ENCODE measurements at places on chromosomes 3 and 15. TPM values are rescaled to one million over a fixed set of nuclear protein-coding genes. Genes with fewer than 3 reads are reported as not detected.

The VEPH1 gene
- total RNA-seq, result 8.9 TPM

The SEMA5B gene
- not detected for total RNA-seq

The TUBGCP4 gene
- 19.0 TPM for total RNA-seq

The SH3GL3 gene
- 2.0 TPM for total RNA-seq

The NXPE3 gene
- 14.9 TPM for total RNA-seq

The SPINT1 gene
- not detected for total RNA-seq

The TF gene
- total RNA-seq, result not detected

The MEF2A gene
- 16.7 TPM for total RNA-seq

The IL20RB gene
- total RNA-seq, result 61.5 TPM

The CCR4 gene
- total RNA-seq, result not detected

The DET1 gene
- 6.3 TPM for total RNA-seq

DNA sequence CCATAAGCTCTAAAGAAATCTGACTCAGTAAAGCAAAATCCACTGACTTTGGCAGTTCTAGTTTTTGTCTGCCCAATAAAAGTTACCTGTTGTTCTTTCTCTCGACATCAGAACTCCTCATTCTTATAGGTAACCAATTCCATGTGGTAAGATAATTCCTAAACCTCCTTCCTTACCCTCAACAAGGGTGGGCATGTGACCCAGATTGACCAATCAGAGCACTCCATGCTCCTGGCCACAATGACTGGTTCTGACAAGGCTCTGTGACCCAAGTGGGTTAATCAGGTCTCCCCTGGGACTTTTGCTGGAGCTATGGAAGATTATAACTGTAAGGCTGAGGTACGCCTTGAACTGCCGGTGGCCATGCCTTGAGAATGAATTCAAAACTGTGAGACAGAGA is 31.7 kb downstream of the LINS1 start:
- no peak for DNase-seq

- no peak for DNase-seq
These were observed 52.7 kb downstream of the MB21D2 start for GRCh38 chr3:192864941-192865340.

DNA sequence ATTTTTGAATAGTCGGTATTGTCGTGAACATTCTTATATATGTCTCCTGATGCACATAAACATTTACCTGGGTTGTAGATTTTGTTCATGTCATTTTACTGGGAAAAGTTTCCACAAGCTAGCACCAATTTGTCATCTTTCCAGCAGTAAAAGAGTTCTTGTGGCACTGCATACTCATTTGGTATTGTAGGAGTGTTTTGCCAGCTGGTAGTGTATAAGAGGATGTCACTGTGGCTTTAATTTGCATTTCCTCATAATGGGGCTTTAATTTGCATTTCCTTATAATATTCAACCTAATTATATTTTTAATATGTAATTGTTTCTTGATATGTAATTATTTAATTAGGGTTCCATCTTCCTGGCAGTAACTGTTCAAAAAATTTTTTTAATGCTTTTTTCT is 21.2 kb upstream of the TNFSF10 start:
- DNase-seq, result no peak

DNA sequence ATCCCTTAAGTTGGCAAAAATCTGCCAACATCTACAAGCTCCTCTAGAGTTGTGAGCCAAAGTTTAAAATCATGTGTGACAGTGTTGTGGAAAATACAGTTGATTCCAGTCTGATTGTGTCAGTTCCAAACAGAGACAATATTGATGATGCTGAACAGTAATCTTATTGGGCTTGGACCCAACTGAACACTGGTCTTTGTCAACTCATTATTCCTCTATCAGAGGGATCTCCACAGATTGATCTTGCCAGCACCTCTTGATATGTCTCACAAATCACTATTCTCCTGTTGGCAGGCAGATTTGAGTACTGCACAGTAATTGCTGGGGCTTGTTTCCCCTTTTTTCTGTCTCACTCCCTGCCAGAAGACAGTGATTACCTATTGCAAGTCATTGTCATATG is 326.6 kb upstream of the DPH6 start:
- DNase-seq, result no peak

GRCh38 chr3:189490337-189490736 is 140.9 kb upstream of the TP63 start:
- DNase-seq, result no peak

DNA sequence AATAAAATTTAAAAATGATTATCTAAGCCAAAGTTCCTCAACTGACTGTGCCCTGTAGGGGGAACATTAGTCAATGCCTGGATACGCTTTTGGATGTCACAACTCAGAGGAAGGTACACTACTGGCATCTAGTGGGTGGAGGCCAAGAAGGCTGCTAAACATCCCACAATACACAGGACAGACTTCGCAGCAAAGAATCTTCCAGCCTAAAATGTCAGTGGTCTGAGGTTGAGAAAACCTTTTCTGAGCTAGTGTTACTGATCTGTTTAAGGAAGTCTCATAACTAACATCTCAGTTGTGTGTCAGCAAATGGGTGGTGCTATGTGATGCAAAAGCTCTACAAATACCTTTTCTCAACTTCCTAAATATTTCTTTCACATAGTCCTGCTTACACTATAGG is 20.9 kb upstream of the LDHAL6B start:
- no peak for DNase-seq

- no peak for DNase-seq
These were observed 79.5 kb downstream of the SEMA6D start for GRCh38 chr15:47796830-47797229.

DNA sequence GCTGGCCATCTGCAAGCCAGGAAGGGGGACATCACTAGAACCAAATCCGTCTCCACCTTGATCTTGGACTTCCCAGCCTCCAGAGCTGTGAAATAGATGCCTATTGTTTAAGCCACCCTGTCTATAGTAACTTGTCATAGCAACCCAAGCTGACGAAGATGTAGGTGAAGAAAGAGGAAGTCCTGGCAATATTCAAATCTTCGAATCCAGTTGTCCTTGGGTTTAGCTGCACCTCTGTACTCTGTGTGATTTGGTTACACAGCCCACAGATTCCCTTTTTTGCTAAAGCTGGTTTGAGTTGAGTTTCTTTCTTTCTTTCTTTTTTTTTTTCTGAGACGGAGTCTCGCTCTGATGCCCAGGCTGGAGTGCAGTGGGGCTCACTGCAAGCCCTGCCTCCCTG is 68.0 kb upstream of the XCR1 start:
- no peak for DNase-seq

DNA sequence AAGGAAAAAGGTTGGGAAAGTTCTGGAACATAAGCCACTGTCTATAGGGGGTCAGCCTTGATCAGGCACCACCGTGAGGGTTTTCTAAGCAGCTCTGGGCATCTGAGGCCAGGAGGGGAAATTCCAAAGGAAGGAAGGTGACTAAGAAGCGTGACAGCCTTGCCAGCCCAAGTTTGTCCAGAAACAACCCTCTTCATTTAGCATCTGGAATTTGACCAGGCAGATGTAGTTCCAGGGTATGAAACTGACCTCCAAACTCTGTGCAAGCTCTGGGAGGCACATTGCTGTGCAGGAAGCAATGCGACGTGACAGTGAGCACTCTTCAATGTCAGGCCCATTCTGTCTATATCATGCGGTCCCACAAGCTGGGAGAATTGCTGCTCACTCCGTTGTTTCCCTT is 85.4 kb upstream of the TPM1 start:
- DNase-seq, result no peak

- DNase-seq, result no peak
These were observed 274.2 kb downstream of the FOXP1 start for GRCh38 chr3:71309342-71309741.

GRCh38 chr15:58109419-58109818 is 28.8 kb upstream of the AQP9 start:
- DNase-seq, result no peak

DNA sequence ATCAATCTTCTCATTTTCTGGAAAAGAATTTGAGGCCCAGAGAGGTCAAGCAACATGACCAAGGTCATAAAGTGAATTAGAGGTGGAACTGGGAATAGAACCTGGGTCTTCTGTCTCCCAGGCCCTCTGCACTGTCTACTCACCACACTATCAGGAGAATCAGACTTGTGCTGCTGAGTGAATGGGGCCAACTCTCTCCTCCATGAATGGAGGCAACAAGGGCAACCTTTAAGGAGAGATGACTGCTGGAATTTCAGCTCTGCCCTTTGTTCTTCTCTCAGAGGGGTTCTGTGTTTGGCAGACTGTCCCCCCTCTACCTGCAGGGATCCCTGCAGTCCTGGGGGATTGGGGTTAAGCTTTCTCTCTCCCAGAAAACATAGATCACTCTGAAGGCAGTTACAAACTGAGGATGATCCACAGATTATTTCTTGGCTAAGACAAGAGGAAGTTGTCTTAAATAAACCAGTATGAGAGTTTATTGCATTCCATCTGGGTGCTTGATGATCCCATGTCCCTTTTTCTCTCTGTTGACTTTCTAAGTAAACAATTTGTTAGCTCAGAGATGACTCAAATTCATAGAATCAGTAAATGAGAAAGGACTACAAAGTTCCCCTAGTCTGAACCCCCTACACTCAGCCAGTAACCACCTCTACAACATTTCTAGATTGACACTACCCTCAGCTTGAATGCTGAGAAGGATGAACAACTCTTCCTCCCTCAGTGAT is 99.0 kb upstream of the LIPC start:
- peak; percentile 44 for DNase-seq

DNA sequence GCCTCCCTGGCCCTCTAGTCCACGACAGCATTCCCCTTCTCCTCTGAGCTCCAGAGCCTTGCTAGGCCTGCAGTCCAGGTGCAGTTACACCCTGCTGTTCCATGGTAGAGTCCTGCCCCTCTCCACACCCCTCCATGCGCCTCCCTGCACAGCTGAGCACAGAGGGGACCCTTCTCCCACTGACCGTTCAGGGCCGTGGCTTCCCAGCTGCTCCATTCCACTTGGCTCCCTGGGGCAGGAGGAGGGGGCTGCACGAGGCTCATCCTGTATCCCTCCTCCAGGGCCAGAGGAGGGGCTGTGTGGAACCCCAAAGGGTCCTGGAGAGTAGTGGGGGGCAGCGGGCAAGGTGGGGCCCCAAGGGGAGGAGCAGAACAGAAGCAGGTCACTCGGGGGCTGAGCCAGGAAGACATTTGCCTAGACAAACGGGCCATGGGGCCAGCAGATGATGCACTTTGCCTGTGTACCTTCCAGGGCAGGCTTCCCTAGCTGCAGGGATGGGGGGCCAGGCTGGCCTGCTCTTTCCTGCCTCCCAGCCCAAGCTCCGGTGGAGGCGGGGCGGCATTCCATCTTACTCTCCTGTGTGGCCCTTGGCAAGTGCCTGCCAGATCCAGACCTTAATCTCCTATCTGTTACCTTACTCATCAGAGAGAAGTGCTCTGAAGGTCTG is 20.7 kb upstream of the GOLGA6C start:
- no peak for DNase-seq

GRCh38 chr3:188899881-188900280 is 271.9 kb upstream of the TPRG1 start:
- no peak for DNase-seq

GRCh38 chr3:69762768-69763229 is 23.5 kb downstream of the MITF start:
- no peak for DNase-seq

GRCh38 chr3:197372047-197372661 is 73.7 kb upstream of the DLG1 start:
- DNase-seq, result peak; percentile 85

- DNase-seq, result peak; percentile 72
These were observed 27.3 kb upstream of the NMB start for GRCh38 chr15:84685304-84685703.

GRCh38 chr3:170809975-170810357 is 60.0 kb downstream of the RPL22L1 start:
- peak; percentile 37 for DNase-seq

GRCh38 chr15:60083318-60083717 is 79.2 kb downstream of the FOXB1 start:
- no peak for DNase-seq

GRCh38 chr3:171797265-171797679 is 13.0 kb downstream of the PLD1 start:
- DNase-seq, result no peak

DNA sequence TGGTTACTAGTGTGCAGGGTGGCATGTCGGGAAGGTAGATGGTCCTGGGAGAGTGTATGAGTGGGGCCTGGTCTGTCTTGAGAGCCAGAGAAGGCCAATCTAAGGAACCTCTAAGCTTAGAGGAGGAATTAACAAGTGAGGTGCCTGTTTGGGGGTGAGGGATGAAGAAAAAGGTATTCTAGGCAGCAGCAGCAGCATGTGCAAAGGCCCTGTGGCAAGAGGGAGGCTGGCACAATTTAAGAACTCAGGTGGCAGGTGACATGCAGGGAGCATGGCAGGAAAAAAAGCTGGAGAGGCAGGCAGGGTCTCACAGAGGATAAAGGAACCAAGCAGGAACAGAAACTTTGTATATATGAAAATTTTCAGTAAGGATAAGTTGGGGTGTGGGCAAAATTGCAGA is 51.2 kb downstream of the SPSB4 start:
- no peak for DNase-seq

DNA sequence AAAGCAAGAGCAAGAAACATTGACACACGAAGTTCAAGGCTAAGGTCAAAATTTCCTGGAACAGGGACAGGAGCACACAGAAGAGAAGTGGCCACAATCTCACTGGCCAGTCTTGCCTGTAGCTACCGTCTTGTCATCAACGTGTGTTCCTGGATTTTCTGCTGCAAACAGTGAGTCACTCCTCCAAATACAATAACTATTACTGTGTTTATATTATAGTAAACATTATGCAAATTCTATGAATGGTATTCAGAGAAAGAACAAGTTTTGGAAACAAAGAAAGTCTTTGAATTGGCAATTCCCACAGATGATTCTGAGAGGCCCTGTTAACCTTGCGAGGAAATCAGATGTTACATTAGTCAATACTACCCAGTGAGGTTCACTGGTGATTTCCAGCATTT is 220.5 kb downstream of the FAM43A start:
- peak; percentile 64 for DNase-seq

DNA sequence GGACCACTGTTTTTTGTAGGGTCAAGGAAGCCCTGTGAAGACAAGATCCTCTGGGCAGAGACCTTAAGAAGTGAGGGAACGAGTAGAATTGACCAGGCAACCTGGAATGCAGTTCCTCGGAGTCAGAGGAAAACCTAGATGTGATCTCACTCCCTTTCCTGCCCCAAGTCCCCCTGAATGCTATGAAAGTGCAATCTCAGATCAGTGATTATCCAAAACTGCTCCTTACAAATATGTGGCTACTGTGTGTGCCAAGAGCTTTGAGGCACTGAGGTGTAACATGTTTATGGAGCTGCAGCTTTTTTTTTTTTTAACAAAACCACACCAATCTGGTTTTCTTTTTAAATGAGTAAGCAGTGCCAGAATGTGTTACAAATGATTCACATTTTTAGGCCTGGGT is 35.8 kb downstream of the THSD4 start:
- DNase-seq, result peak; percentile 38

- no peak for DNase-seq
These were observed 84.6 kb downstream of the ITPR1 start for GRCh38 chr3:4577721-4578120.

DNA sequence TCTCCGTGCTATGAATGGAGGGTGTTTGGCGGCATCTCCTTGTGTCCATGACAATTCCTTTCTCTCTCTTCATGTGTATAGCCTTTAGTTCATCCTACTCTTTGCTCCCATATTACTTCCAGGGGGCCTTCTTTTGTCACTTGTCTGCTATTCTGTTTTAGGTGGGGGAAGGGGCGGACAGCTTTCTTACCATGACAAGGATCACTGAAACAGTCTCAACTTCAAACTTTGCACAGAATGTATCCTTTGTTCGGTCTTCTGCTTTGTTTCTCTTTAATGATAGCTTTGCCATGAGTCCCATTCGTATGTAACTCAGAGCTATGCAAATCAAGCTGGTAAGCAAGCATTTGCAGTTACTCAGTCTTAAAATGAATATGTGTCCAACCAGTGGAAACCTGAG is 294.2 kb downstream of the TIGIT start:
- DNase-seq, result no peak
